ENCODE measurements at places on chromosomes 4 and X. TPM values are rescaled to one million over a fixed set of nuclear protein-coding genes. Genes with fewer than 3 reads are reported as not detected.

GRCh38 chrX:119406776-119407175 is 7.6 kb downstream of the SLC25A43 start:
- no peak for DNase-seq

DNA sequence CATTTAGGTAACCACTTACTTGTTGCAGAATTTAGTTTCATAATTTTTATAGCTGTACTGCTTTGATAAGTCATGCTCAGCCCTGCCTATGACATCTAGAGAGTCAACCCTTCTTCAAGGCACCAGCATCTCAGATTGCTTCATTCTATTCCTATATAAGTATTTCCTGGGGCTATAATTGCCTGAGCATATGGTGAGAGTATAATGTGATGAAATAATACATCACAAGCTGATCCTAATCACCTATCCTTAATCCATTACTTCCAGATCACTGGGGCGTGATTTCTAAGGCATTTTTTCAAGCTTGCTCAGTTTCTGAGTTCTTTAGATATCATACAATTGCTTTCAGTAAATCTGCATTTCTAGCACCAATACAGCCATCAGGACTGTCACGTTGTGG is 200.0 kb upstream of the NPY2R start:
- no peak for DNase-seq

- no peak for DNase-seq
Observed at GRCh38 chrX:140701480-140701879, 8.1 kb upstream of the LINC00632 start.

- no peak for DNase-seq
Observed at GRCh38 chr4:96025011-96025410, 185.1 kb downstream of the PDHA2 start.

DNA sequence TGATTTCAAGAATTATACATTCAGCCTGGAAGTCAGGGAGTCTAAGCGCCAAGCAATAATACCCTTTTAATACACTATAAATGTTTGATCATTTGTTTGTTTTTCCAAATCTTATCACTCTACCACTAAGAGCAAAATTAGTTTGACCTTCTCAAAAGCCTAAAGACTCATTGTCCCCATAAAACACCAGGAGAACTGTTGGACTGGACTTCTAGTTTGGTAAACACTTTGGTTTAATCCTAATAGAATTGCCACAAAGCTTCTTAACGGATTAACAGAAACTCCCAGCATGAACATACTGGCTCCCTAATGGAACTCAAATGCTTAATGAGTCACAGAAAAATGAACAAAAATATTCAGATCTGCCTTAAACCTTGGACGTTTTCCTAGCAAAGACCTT is 34.9 kb downstream of the SYTL5 start:
- DNase-seq = no peak

GRCh38 chr4:83180431-83180968 is 66.0 kb upstream of the PLAC8 start:
- no peak for DNase-seq

- DNase-seq = no peak
Observed at GRCh38 chrX:7330556-7330955, 182.6 kb upstream of the PUDP start.

Gene CXCL11
- total RNA-seq = not detected
